Stimulated activated CD4-positive, alpha-beta T cell treated with anti-CD3 and anti-CD28 coated beads, Interleukin-1b, Interleukin-23, amount 100 ng/mL, for 1 hour (primary cell): ENCODE measurements at places on chromosomes 11 and 22.

GRCh38 chr11:63738720-63739360 is 29.7 kb downstream of the ZFTA start:
- peak; percentile 36 for DNase-seq

GRCh38 chr11:62545437-62546243 is 966 bp downstream of the AHNAK start:
- DNase-seq = no peak

DNA sequence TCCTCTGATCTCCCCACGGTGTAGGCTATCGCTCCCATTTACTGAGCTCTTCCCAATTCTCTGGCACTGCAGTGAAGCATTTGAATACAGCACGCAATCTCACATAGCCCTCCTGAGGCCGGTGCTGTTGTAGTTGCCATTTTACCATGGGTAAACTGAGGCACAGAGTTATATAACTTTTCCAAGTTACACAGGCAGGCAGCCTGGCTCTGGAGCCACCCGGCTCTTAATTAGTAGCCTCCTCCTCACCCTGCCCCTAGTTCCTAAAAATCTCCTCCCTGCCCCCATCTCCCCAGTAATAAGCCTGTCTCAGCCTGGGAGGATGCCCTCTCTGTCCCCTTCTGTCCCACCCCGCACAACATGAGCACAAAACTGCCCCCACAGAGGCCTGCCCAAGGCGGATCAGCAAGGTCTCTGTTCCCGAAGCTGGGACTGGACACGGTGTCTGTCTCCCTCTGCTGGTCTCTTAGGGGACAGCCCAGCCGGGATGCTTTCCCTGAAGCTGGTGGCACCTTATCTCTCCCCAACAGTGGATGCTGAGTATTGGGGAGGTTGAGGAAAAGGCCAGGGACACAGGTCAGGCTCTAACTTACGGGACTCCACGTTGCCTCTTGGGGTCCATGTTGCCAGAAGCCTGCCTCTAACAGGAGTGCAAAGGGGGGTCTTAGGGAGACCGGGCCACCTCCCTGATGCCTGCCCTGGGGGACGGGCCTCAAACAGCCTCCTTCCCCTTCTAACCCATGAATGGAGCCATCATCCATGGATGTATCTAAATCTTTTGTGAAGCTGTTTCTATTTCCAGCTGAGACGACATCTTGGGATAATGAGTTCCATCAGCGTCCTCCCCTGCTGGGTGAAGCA is 9.1 kb upstream of the CLCF1 start:
- DNase-seq = peak; percentile 71

- DNase-seq = no peak
Observed at GRCh38 chr11:47378010-47378835, at the start of gene SPI1. Gene SPI1, minus strand, starts transcription at chr11:47378547. Its CDS starts 194 bp downstream, at chr11:47378353.

DNA sequence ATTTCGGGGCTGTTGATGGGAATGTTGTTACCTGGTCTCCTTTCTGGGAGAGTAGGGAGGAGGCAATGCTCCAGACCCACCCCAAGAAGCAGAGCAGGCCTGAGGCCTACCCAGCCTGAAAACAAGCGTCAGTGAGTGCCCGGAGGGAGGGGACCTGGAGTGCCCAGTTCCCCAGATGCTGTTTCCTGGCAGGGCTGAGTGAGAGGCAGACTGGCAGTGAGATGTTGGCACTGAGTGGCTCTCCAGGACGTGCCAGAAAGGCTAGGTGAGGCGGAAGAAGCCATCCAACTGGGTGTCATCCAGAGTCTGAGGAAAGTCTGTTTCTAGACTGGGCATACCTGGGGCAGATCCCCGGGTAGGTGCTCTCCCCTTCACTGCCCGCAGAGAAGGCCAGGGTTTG is 1.3 kb downstream of the POU2F3 start:
- no peak for DNase-seq

GRCh38 chr11:72491001-72491400 is 56.7 kb upstream of the CLPB start:
- no peak for DNase-seq

- no peak for DNase-seq
Observed at GRCh38 chr11:128551611-128552335, 35.6 kb downstream of the ETS1 start.

DNA sequence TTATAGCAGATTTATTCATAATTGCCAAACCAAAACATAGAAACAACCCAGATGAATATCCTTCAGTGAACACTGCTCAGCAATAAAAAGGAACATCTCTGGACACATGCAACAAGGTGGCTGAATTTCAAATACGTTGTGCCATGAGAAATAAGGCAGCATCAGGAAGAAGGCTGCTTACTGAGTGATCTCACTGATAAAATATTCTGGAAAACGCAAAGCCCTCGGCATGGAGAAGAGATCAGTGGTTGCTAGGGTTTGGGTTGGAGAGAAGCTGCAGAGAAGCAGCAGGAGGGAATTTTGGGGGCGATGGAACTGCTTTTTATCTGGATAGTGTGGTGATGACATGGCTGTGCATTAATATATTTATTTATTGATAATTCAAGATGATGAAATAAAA is 11.0 kb upstream of the SHANK2 start:
- DNase-seq = no peak
